ENCODE measurements at places on chromosomes 12 and 14. TPM values are rescaled to one million over a fixed set of nuclear protein-coding genes. Genes with fewer than 3 reads are reported as not detected.

DNA sequence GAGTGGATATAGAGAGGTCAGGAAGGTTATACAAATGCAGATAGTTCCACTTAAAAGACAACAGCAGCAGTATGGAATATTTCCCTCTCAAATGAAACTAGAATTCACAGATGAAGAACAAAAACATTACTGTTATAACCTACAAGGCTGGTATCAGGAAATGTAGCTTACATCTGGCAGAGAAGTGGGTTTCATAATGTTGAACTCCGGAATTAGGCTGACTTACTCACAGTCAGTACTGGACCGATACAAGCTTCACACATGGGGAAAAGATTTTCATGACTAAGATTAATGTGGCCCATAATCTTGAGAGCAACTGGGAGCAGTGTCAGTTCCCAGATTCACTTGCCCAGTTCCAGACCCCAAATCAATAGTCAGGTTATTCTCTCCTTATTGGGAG lies 353.9 kb downstream of the DUSP6 start:
- no peak overlapping the region for H3K4me3 ChIP-seq
- no peaks in the 10 kb centered on the region for H3K27me3 ChIP-seq
- no peaks in the 10 kb centered on the region for H3K36me3 ChIP-seq
- DNase-seq: no peak
- no peak overlapping the region for H3K27ac ChIP-seq

- DNase-seq: peak; percentile 17
- H3K27me3 ChIP-seq: no peaks in the 10 kb centered on the region
- peak overlapping the region; percentile 100 for H3K4me3 ChIP-seq
Measured at GRCh38 chr12:57109207-57110103, 1.7 kb downstream of the STAT6 start.

DNA sequence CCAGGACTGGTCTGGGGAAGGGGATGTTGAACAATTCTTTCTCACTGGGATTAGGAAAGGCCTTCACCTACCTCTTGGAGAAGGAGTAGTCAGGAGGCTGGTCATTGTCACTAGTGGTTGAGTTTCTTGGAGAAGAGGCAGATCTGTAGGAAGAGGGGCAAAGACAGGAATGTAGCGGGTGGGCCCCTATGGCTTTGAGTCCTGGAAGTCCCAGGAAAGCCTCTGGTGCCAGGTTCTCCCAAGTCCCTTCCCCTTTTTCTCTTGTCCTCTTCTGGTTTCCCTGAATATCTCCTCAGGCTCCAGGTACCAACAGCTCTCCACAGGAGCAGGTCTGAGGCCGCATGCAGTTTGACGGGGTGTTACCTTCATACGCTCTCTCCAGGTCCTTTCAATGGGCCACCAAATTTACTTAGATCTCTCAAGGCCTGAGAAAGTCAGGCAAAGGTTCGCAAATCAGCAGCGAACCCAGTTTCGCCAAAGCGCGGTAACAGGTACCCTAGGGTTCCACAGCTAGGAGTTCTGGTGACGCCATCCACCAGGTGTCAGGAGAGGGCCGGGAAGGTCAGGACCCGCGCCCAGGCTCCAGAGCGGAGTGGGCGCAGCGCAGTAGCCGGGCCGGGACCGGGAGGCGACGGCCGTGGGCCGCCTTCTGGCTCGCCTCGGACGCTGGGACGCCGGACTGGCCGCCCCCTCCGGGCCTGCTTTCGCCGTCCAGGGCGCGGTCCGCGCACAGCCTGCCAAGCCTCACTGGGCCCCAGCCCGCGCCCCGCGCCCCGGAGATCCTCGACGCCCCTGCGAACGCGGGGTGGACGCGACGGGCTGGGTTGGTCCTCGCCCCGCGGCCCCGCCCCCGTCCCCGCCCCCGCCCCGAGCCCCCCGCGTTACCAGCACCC lies 795 bp downstream of the SMAGP start:
- peak; percentile 76 for DNase-seq
- H3K27ac ChIP-seq: no peak overlapping the region
- peaks cover 20% of the 10 kb centered on the region for H3K4me1 ChIP-seq
- H3K4me3 ChIP-seq: peak overlapping the region; percentile 70
- H3K36me3 ChIP-seq: no peaks in the 10 kb centered on the region

DNA sequence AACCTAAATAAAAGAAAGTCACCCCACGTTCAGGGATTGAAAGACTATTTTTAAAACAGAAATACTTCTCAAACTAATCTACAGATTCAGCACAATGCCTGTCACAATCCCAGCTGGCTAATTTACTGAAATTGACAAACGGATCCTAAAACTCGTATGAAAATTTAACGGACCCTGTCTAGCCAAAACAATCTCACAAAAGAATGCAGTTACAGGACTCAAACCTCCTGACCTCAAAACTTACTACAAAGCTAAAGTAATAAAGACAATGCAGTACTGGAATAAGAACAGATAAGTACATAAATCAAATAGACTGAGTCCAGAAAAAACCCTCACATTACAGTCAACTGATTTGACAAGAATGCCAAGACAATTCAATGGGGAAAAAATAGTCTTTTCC lies 48.8 kb downstream of the IPO8 start:
- no peak overlapping the region for H3K27ac ChIP-seq
- H3K27me3 ChIP-seq: no peaks in the 10 kb centered on the region
- peaks cover 14% of the 10 kb centered on the region for H3K36me3 ChIP-seq
- no peaks in the 10 kb centered on the region for H3K4me1 ChIP-seq
- DNase-seq: no peak
- no peak overlapping the region for H3K4me3 ChIP-seq

GRCh38 chr12:62705846-62706245 lies 229.1 kb downstream of the PPM1H start:
- H3K27me3 ChIP-seq: no peaks in the 10 kb centered on the region
- H3K4me3 ChIP-seq: no peak overlapping the region
- DNase-seq: no peak
- no peak overlapping the region for H3K27ac ChIP-seq
- no peaks in the 10 kb centered on the region for H3K4me1 ChIP-seq

DNA sequence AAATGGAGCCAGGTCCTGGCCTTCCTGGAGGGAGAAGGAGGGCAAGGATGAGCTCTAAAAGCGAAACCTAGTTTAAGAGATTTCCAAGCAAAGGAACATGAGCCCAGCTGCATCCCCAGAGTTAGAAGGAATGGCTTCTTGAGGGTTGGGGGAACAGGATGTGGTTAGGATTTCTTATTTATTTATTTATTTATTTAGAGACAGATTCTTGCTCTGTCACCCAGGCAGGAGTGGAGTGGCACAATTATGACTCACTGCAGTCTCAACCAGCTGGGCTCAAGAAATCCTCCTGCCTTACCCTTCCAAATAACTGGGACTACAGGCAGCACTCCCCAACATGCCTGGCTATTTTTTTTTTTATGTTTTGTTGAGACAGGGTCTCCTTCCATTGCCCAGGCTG lies 25.3 kb upstream of the TMEM106C start:
- no peaks in the 10 kb centered on the region for H3K4me1 ChIP-seq
- H3K36me3 ChIP-seq: no peaks in the 10 kb centered on the region
- H3K4me3 ChIP-seq: no peak overlapping the region
- no peak for DNase-seq
- no peak overlapping the region for H3K27ac ChIP-seq

- no peak overlapping the region for H3K4me3 ChIP-seq
- DNase-seq: no peak
- no peaks in the 10 kb centered on the region for H3K27me3 ChIP-seq
- H3K36me3 ChIP-seq: no peaks in the 10 kb centered on the region
- peaks cover 32% of the 10 kb centered on the region for H3K4me1 ChIP-seq
Measured at GRCh38 chr12:31516702-31517101, 74.2 kb downstream of the DENND5B start.

DNA sequence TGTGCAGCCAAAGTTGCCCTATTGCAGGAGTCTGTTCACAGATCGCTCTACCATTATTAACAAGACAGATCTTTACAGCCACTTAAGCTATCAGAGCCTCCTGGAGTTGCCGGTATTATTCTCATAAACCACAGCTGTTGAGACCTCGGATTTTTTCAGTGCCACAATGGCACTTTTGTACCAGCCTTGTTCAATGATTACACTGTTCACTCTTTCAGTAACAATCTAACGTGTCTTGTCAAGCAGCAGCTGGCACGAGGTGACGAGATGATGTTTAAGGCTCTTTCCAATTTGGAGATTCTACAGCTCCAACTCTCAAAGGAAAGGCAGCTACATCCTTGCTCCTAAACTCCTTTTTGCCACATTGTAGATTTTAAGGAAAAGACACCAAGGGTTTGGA lies 30.7 kb downstream of the LRIG3 start:
- H3K4me3 ChIP-seq: no peak overlapping the region
- no peak overlapping the region for H3K27ac ChIP-seq
- no peak for DNase-seq
- H3K27me3 ChIP-seq: no peaks in the 10 kb centered on the region

The KLRG1 gene
- polyA plus RNA-seq: 3.7 TPM

GRCh38 chr12:97109441-97109840 lies 202.4 kb downstream of the NEDD1 start:
- no peak overlapping the region for H3K27ac ChIP-seq
- no peaks in the 10 kb centered on the region for H3K36me3 ChIP-seq
- no peak for DNase-seq
- H3K4me3 ChIP-seq: no peak overlapping the region

DNA sequence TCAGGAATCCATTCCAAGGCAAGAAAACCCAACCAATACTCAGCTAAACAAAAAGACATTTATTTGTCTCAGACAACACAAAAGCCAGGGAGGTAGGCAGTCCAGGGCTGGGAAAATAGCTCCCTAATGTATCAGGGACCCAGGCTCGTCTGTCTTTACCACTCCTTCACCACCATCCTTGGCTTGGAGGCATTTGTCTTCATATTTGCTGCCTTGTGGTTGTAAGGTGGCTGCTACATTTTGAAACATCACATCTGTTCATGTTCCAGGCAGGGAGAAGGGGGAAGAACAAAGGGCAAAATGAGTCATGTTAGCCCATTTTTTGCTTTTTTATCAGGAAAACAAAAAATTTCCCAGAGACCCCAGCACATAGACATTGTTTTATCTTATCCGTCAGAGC lies 44.8 kb upstream of the PCED1B start:
- no peaks in the 10 kb centered on the region for H3K36me3 ChIP-seq
- no peaks in the 10 kb centered on the region for H3K27me3 ChIP-seq
- H3K4me3 ChIP-seq: no peak overlapping the region
- no peak for DNase-seq
- peaks cover 3% of the 10 kb centered on the region for H3K4me1 ChIP-seq

The EML1 gene
- not detected for polyA plus RNA-seq

GRCh38 chr14:69481815-69482568 lies 2.5 kb upstream of the PLEKHD1 start:
- peaks cover 11% of the 10 kb centered on the region for H3K4me1 ChIP-seq
- H3K36me3 ChIP-seq: no peaks in the 10 kb centered on the region
- peaks cover 9% of the 10 kb centered on the region for H3K27me3 ChIP-seq
- H3K27ac ChIP-seq: no peak overlapping the region

DNA sequence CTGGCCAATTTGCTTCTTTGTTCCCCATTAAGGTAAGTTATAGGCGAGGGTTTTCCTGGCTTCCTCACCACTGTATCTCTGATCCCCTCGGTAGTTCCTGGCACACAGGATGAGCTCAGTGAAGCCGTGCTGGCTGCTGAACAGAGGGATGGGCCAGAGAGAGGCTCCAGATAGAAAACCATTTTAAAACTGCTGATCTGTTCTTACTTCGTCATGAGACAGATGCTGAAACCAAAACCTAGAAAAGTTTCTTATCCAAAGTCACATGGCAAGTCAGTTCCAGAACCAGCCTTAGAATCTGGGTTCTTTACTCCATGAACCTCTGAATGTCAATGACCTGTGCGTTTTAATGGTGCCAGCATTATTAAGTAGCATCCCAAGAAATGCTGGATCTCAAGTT lies 76.3 kb upstream of the RIN3 start:
- H3K4me3 ChIP-seq: no peak overlapping the region
- no peaks in the 10 kb centered on the region for H3K27me3 ChIP-seq
- peaks cover 35% of the 10 kb centered on the region for H3K4me1 ChIP-seq
- H3K27ac ChIP-seq: no peak overlapping the region

GRCh38 chr12:75979181-75979580 lies 52.4 kb downstream of the PHLDA1 start:
- DNase-seq: no peak
- no peak overlapping the region for H3K4me3 ChIP-seq
- no peaks in the 10 kb centered on the region for H3K36me3 ChIP-seq
- no peaks in the 10 kb centered on the region for H3K27me3 ChIP-seq
- H3K4me1 ChIP-seq: no peaks in the 10 kb centered on the region

DNA sequence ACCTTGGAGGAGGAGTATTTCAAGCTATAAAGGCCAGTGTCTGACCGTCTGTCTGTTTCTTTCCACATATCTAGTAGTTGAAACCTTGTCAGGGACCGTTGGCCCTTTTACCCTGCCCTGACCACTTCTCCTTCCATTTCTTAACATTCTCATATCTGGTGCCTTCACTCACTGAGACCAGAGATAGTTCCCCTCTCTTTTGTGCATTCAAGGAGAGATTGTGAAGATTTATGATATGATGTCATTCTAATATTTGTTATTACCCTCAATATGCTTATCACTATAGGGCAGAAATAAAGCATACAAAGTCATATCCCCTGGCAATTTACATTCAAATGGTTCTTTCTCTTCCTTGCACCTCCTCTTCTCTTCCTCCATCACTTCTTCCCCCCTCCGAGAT lies 83.3 kb downstream of the PLXNC1 start:
- no peak for DNase-seq
- peaks cover 21% of the 10 kb centered on the region for H3K4me1 ChIP-seq
- no peaks in the 10 kb centered on the region for H3K27me3 ChIP-seq
- H3K4me3 ChIP-seq: no peak overlapping the region

- no peaks in the 10 kb centered on the region for H3K36me3 ChIP-seq
- peak overlapping the region; percentile 93 for H3K27ac ChIP-seq
- DNase-seq: peak; percentile 92
- peak overlapping the region; percentile 90 for H3K4me3 ChIP-seq
- peaks cover 39% of the 10 kb centered on the region for H3K4me1 ChIP-seq
Measured at GRCh38 chr12:53220694-53221202, 11.3 kb downstream of the RARG start.

DNA sequence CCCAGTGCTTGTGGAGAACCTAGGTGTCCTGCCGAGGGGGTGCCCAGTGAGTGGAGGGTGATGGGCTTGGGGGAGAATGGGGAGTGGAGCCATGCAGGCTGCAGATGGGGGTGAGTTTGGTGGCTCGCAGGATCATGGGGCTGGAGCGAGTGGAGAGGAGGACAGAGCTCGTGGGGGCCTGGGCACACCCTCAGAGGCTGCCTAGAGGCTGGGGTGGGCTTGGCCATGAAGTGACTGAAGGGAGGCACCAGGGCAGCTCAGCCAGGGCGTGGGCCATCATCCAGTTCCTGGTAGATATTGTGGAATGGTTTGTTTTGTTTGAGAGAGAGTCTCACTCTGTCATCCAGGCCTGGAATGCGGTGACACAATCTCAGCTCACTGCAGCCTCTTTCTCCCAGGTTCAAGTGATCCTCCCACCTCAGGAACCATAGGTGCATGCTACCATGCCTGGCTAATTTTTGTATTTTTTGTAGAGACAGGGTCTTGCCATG lies 43.4 kb upstream of the AMN start:
- H3K27me3 ChIP-seq: no peaks in the 10 kb centered on the region
- H3K36me3 ChIP-seq: peaks cover 77% of the 10 kb centered on the region
- H3K27ac ChIP-seq: no peak overlapping the region
- no peak overlapping the region for H3K4me3 ChIP-seq
- DNase-seq: no peak
- H3K4me1 ChIP-seq: no peaks in the 10 kb centered on the region

Data from B cell (primary cell).